Prostate gland (tissue), 2 donors: ENCODE measurements at places on chromosomes 7 and 10.

- H3K27me3 ChIP-seq, result no peaks in the 10 kb centered on the region
- H3K4me1 ChIP-seq, result no peaks in the 10 kb centered on the region
- H3K27ac ChIP-seq, result peak within 1 kb of the TSS; percentile 78
- peak; percentile 60 for DNase-seq
- no peaks in the 10 kb centered on the region for H3K36me3 ChIP-seq
Observed at GRCh38 chr10:95290461-95291364, at the start of gene PDLIM1. PDLIM1 (minus strand) TSS chr10:95291003; CDS start chr10:95290915, 88 bp downstream.

DNA sequence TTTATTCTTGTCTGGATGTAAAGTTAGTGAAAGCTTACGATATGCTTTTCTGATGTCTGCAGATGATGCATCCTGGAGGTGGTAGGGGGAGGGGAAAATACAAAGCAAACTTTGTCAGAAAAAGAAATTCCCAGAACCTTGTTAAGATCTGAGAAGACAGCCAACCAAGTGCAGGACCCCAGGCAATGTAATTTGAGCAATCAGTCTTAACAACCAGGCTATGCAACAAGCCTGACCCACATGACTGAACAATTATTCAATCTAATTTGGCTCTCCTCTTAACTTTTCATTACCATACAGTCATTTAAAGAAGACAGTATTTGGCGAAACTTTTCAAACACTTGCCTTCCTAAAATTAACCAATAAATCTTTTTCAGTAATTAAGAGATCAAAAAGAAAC, 74.5 kb downstream of the DNAJC1 start:
- H3K36me3 ChIP-seq, result no peaks in the 10 kb centered on the region
- no peak overlapping the region for H3K27ac ChIP-seq

DNA sequence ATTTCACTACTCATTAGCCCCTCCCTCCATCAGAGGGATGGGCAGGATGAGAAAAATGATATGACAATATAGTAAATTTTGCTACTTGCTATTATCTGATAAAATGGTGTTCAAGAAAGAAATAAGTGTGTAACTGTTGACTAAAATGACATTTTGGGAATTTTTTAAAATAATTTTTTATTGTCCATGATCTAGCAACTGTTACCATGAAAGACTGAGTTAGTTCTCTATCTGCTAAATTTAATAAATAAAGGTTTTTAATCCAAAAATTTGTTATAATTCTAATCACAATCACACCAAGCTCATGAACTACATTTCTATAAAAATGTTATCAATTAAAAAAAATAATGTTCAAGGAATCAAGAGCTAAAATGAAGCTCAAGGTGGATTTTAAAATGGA, 28.7 kb upstream of the EPC1 start:
- H3K36me3 ChIP-seq, result no peaks in the 10 kb centered on the region
- no peaks in the 10 kb centered on the region for H3K4me1 ChIP-seq
- DNase-seq, result no peak
- H3K27me3 ChIP-seq, result no peaks in the 10 kb centered on the region
- no peak overlapping the region for H3K27ac ChIP-seq
- H3K4me3 ChIP-seq, result no peak overlapping the region

DNA sequence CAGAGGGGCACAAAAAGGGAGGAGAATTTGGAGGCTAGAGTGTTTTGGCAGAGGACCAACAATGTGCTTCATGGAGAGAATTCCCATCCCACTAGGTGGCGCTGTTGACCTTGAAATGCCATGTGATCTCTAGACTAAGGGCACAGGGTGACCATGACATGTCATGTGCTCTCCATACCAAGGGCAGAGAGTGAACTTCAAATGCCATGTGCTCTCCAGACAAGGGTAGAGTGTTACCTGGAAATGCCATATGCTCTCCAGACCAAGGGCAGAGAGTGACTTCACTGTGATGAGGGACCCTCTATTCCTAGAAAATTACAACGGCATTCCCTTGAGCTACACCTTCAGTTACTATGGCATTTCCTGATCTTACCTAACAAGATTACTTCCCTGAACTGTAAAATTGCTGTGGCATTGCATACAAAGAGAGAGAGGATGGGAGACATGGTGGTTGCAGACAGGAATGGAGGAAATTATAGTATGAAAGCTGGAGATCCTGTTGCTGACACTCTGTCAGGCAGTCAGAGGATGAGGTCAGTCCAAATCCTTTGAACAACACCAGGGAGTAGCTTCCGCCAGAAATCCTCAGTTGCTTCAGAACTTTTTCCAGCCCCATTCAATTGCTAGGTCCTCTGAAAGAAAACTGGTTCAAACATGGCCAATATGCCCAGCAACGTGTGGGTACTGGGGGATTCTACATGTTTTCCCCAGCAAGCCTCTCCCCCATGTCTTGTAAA, 60.9 kb upstream of the ACSM6 start:
- H3K27me3 ChIP-seq, result no peaks in the 10 kb centered on the region
- H3K4me3 ChIP-seq, result no peak overlapping the region
- DNase-seq, result peak; percentile 57
- no peaks in the 10 kb centered on the region for H3K4me1 ChIP-seq

DNA sequence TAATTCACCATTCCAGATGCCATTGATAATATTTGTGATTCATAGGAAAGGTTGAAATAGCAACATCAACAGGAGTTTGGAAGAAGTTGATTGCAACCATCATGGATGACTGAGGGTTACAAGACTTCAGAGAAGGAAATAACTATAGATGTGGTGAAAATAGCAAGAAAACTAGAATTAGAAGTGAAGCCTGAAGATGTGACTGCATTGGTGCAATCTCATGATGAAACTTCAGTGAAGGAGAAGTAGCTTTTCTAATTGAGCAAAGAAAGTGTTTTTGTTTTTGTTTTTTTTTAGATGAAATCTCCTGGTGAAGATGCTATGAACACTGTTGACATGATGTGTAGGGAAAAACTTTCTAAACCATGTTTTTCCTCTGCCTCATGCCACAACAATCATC, 18.7 kb upstream of the CD36 start:
- no peaks in the 10 kb centered on the region for H3K36me3 ChIP-seq
- no peak overlapping the region for H3K4me3 ChIP-seq
- no peak overlapping the region for H3K27ac ChIP-seq
- no peaks in the 10 kb centered on the region for H3K4me1 ChIP-seq

DNA sequence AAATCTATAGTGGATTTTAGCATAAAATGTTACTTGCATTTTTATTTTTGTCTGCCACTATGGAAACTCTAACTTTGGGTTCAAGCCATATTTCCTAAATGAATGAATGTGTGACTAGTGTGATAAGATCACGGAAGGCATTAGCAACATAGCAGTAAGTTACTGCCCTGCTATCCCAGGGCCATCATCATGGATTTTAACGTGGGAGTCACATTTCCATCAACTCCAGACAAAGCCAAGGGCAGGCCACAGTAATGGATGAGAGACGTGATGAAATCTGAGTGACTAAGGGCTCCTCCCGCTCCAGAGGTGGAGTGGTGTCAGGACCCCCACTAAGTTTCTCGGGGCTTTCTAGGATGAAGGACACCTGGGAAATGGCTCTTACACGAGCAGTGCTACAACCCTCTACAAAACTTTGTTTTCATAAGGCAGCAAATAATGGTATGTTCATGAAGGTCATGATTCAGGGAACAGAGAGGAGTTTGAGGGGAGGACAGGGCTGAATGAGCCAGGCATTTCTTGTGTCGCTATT, 34.3 kb downstream of the C10orf120 start:
- no peak for DNase-seq
- no peaks in the 10 kb centered on the region for H3K27me3 ChIP-seq
- H3K27ac ChIP-seq, result no peak overlapping the region
- H3K4me1 ChIP-seq, result no peaks in the 10 kb centered on the region
- H3K4me3 ChIP-seq, result no peak overlapping the region

GRCh38 chr7:55260676-55261385, 104.3 kb upstream of the LANCL2 start:
- H3K27ac ChIP-seq, result no peak overlapping the region
- no peaks in the 10 kb centered on the region for H3K27me3 ChIP-seq
- H3K4me1 ChIP-seq, result peaks cover under 1% of the 10 kb centered on the region
- no peak for DNase-seq
- H3K36me3 ChIP-seq, result no peaks in the 10 kb centered on the region

DNA sequence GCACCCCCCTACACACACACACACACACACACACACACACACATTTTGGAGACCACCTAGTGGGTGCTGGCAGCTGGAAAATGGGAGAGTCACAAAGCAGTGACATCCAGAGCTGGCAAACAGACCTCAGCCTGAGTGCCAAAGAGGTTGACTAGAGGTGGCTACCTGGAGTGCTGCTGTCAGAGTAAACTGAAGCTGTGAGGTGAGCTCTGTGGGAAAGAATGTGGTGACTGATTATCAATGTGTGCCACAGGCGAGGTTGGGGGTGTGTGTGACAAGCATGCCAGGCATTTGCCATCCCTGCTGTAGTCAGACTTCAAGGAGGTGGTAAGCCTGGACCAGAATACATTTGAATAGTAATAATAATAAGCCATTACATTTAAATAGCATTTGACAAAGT, 120.6 kb downstream of the SLIT1 start:
- H3K4me3 ChIP-seq, result no peak overlapping the region
- no peak overlapping the region for H3K27ac ChIP-seq
- no peak for DNase-seq

DNA sequence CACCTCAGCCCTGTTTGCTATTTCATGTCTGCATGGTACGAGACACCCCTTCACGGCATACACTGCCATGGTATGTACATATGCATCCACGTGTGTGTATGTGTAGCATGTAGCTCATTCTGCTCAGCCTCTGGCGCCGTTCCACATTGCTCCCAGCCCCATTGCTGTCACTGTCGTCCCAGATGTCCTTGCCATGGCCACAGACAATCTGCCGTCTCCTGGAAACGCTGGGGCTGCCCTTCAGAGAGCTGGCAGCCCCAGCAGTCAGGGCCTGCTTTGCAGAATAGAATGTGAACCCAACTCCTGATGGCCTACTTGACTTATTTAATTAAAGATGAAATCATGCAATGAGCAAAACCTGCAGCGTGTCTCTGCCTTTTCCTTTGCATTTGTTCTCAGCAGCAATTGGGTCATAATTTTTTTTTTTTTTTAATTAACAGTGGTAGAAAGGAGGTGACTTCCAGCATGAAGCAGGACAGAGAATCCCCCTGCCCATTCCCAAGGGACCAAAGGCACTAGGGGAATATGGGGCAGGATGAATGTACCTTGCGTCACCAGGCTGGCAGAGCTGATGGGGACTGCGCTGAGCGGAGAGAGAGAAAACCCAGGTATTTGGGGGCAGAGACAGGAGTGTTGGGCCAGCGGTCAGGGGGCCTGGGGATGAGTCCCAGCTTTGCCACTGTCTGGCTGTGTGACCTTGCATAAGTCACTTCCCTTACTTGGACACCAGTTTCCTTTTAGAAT, 49.2 kb downstream of the CHST3 start:
- peaks cover 3% of the 10 kb centered on the region for H3K36me3 ChIP-seq
- H3K27ac ChIP-seq, result no peak overlapping the region
- DNase-seq, result no peak

DNA sequence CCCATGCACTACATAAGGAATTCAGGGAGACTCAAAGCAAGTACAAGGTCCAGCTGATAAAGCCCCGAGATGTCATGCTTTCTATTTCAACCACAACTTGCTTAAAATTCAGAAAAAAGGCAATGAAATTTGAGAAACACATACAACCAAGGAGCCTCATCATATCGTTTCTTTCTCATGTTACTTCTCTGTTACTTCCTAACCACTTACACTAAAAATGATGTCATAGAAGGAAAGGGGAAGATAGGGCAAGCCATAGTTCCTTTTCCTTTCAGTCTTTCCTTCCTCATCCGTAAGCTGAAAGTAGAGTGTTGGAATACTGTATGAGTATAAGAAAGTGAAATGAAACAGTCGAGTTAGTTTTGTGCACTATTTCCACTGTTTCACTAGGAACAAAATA, 27.9 kb upstream of the CDK14 start:
- no peak overlapping the region for H3K4me3 ChIP-seq
- H3K27ac ChIP-seq, result no peak overlapping the region
- H3K27me3 ChIP-seq, result no peaks in the 10 kb centered on the region
- H3K4me1 ChIP-seq, result no peaks in the 10 kb centered on the region
- DNase-seq, result no peak
- no peaks in the 10 kb centered on the region for H3K36me3 ChIP-seq

DNA sequence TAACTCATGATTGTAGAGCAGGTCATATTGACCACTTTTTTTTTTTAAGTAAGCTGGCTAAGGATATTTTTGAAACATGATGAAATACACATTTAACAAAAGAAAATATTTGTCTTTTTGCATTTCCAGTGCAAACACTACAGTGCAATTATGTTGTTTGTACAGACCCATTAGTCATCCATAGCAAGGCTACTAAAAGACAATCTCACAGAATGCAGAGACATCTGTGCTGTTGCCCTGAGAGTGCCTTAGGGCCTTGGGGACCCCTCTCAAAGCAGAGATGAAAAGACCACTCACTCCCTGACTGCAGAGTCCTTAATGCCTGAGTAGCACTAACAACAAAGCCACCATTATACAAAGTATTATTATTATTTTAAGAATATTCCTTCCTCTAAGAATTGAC, 104.5 kb downstream of the NRCAM start:
- H3K36me3 ChIP-seq, result no peaks in the 10 kb centered on the region
- H3K27me3 ChIP-seq, result no peaks in the 10 kb centered on the region
- no peak for DNase-seq
- H3K4me3 ChIP-seq, result no peak overlapping the region
- H3K4me1 ChIP-seq, result no peaks in the 10 kb centered on the region
- H3K27ac ChIP-seq, result no peak overlapping the region

DNA sequence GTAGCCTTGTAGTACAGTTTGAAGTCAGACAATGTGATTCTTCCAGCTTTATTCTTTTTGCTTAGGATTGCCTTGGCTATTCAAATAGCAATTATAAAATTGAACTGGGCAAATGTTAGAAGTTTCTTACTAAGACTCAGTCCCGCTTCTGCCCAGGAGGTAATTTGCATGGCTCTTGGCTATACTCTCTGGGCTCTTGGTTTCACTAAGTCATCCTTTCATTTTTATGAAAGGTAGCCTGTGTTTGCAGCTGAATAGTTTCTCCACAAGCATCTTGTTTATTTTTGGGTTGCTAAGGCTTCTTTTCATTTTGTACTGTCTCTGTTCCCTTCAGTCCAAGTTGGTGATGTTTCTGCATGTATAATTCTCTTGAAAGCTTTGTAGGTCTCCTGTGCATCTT, 340.6 kb downstream of the SH2D4B start:
- H3K36me3 ChIP-seq, result no peaks in the 10 kb centered on the region
- H3K4me3 ChIP-seq, result no peak overlapping the region
- H3K27me3 ChIP-seq, result no peaks in the 10 kb centered on the region
- DNase-seq, result no peak

DNA sequence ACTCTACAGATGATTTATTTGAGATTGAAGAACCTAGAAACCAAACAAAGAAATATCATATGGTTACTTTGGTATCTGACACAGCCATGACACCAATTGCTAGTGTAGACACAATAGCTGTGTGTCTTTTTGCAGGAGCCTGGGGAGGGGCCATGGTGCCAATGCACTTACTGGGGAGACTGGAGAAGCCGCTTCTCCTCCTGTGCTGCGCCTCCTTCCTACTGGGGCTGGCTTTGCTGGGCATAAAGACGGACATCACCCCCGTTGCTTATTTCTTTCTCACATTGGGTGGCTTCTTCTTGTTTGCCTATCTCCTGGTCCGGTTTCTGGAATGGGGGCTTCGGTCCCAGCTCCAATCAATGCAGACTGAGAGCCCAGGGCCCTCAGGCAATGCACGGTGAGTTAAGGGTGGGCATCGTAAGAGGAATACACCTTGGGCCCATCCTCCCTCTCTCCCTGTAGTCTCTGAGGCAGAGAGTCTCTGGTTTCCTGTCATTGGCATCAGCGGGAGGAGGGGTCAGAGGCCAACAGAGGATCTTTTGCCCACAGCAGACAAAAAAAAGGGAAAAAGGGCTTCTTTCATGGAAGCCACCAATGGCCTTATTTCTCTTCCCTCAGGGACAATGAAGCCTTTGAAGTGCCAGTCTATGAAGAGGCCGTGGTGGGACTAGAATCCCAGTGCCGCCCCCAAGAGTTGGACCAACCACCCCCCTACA, 1.2 kb downstream of the TMEM139 start:
- no peaks in the 10 kb centered on the region for H3K36me3 ChIP-seq
- H3K27ac ChIP-seq, result no peak overlapping the region
- H3K4me1 ChIP-seq, result no peaks in the 10 kb centered on the region
- no peak overlapping the region for H3K4me3 ChIP-seq
